Activated CD8-positive, alpha-beta memory T cell treated with anti-CD3 and anti-CD28 coated beads, Interleukin-2, amount 50 U/mL, for 48 hours (primary cell): ENCODE measurements at places on chromosomes 3 and 15.

GRCh38 chr15:49115062-49115461, 40.3 kb downstream of the COPS2 start:
- no peak for DNase-seq

GRCh38 chr15:31326875-31327668, 437 bp downstream of the KLF13 start:
- DNase-seq: no peak

DNA sequence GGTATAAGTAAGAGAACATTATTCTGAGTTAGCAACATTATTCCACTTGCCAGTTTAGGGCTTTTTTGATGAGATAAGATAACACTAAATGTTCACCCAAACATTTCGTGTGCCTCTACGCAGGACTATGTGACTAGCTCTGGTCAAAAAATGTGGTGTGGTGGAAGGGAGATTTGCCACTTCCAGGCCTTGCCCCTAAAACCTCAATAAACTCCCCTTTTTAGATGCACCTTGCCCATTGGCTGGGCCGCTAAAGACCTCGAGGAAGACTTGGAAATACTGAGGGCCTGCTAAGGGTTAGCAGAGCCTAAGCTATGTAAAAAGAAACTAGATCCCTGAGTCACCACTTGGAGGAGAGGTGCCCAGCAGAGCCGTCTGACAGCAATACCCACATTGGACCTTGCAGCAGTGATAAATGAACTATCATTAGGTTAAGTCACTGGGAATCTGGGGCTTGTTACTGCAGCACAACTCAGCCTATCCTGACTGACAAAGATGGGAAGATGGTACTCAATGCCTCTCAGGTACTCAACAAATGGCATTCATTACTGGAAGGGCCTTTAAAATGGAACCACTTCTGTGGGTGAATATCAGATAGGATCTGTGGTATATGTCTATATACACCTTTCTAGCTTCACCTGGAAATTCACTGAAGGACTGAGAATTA, 331.5 kb upstream of the TLE3 start:
- DNase-seq: no peak

- no peak for DNase-seq
These were observed 139.4 kb downstream of the SLCO3A1 start for GRCh38 chr15:91992945-91993344.

DNA sequence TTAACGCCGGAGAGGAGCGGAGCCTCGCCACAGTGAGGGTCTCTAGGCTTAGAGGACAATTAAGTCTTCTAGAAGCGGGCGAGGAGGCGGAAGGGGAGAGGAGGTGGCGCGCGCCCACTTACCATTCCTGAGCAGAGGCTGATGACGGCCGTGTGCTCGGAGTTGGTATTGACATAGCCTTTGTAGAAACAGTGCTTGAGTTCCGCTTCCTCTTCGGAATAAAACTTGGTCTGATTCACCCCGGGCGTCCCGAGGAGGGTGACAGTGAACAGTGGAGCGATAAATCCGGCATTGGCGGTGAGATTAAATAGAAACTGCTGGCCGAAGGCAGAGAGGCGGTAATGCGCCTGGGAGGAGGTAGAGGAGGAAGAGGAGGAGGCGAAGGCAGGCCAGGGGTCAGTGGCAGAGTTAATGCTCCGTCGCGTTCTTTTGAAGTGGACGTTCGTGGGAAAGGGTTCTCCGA, 1.3 kb downstream of the ADAMTS9 start:
- DNase-seq: no peak
